Urinary bladder (tissue), 4 donors: ENCODE measurements at places on chromosomes 2 and 18.
A peak's percentile ranks its signal among the peaks of the same experiment; 100 is the strongest.

GRCh38 chr2:226447338-226448300 is 352.0 kb downstream of the IRS1 start:
- DNase-seq = no peak

- DNase-seq = no peak
Measured at GRCh38 chr2:147665105-147665504, 179.7 kb upstream of the ACVR2A start.

DNA sequence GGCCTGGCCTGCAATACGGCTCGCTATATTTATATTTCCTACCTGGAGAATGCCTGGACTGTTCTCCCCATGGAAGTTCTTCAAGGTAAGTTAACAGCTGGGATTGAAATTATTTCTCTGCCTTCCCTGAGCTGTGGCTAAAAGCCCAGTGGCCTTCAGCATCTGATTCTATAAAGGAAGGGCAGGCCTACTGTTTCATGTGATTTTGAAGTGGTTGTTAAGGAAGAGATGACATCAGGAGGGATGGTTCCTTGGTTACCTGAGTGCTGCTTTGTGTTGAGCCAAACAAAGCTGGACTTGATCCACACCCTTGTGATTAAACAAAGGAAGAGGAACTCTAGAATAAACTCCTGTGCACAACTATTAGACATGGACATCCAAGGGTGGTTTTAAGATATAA is 61.6 kb downstream of the MFSD6 start:
- peak; percentile 79 for DNase-seq

GRCh38 chr18:32730620-32731091 is 42.2 kb downstream of the KLHL14 start:
- no peak for DNase-seq

GRCh38 chr2:181648478-181649155 is 8.3 kb downstream of the CERKL start:
- DNase-seq = no peak

DNA sequence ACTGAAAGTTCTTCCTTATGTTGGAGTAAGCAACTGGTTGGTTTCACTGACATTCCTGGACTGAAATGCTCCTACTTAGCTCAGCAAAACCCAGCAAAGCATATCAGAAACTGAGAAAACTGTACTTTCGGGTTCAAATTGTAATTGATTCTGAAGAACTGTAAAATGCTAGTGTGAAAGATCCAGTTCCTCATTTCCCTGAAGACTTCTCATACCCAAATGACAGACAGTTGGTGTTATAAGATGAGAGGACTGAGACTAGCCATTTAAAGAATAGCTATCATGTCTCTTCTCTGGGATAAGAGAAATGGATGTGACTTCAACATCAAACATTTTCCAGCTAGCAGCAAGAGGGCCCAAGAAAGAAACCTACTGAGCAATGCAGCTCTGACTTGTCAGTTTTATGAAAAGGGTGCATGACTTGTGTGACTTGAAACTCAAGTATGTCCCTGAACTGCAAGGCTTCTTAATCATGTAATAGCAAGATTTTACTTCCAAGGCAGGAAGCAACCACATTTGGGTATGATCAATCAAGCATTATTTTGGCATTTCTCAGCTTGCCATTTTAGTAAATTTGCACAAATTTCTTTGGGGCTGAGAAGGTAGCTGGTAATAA is 420.3 kb upstream of the MMADHC start:
- no peak for DNase-seq
